ENCODE measurements at places on chromosomes 12 and 14. TPM values are rescaled to one million over a fixed set of nuclear protein-coding genes. Genes with fewer than 3 reads are reported as not detected.

- DNase-seq: peak; percentile 24
Observed at GRCh38 chr14:93044121-93044520, 71.6 kb downstream of the ITPK1 start.

DNA sequence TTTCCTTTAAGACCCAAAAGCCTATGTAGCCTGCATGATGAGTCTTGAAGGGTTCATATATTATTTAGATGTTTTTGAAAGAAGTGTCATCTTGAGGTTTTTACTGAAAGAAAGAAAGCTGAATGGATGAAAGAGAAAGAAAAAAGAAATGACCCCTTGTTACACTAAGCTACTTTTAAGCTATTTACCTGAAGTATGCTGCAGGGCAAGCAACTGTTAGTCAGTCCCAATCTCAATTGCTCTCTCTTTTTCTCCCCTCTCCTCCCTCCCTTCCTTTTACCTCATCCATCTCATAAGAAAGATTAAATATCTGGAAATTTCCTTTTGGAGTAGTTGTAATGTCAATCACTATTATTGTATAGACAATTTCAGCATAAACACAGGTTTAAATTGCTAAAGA lies 512.4 kb downstream of the TMTC2 start:
- DNase-seq: no peak

DNA sequence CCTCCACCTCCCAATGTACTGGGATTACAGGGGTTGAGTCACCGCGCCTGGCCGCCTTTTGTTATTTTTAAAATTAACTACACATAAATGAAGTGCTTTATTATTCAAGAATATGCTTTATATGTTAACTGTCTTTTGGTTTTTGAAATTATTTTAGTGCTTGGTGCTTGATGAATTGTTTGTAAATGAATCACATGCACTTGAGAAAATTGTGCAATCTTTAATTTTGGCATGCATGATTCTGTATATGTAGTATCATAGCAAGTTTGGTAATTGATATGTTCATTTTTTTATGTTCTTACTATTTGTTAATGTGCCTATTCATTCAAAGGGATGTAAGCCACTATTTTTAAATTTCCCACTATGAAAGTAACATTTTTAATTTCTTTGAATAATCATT lies 440.9 kb downstream of the NAV3 start:
- DNase-seq: peak; percentile 23

DNA sequence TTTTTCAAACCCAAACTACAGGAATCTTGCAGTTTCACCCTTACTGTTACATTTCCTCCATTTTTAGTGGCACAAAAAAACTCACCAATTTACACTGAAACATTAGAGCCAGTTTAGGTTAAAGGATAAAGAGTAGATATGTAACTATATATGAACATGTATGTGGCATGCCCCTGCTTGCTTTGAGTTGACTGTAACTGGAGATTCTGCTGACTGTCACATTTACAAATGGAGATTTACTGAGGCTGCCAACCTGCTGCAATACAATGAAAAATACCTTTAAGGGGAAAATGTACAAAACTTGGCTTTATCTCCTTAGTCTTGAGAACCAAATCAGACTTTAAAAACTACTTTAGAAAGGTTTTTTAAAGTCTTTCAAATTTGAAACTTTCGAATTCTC lies 28.3 kb downstream of the STON2 start:
- no peak for DNase-seq

DNA sequence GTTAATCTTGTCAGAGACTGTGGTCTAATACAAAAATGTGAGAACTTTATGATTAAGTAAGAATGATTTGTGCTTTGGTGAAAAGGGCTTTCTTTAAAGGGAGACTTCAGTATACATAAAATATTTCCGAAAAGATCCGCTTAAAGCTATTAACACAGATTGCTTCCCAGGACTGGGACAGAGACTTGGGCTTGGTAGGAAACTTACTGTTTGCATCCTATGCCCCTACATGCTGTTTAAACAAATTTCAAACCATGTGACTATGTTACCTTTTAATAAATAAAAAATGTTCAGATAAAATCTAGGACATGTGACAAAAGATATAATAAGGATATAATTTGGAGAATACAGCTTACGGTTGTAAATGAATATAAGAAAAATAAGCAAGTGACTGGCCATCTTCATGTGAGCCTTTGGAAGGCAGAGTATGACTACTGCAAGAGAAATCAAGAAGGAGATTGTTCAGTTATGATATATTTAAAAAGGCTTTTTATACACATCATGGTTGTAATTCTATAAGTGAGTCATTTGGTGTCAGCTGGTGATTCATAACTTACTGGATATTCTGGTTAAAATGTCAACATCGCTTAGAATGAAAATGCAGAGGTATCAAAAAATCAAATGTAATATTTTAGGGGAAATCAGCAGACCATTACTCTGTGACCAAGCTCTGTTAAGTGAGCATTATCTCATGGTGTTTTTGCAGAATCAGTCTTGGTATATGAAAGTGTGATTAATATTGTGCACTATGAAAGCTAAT lies 234.7 kb upstream of the E2F7 start:
- peak; percentile 79 for DNase-seq

DNA sequence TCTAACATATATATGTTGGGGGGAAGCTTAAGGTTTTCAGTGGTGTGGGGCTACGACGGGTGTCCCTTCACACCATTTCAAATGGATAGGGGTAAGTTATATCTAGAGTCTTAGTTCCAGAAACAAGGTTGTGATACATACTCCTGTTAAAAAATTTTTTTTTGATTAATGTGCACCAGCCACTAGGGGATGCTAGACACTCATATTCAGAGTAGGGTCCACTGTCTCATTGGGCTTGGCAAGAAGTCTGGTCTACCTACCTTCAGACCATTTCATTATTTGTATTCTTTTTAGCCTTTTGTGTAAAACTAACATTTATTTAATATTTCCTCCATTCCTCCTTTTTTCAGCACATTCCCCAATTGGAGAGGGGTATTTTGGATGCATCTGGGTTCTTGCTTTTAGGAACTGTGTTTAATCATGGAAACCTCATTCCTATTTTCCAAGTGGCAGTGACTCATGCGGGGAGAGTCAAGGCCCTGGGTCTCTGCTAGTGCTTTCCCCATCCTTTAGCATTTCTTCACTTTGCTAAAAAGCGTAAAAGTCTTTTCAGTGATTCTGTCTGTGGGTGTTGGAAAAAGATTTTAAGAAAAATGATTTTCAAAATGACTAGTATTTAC lies 33.4 kb downstream of the ANO4 start:
- DNase-seq: peak; percentile 67

GRCh38 chr12:130953771-130954543 lies at the start of gene ADGRD1:
Gene ADGRD1, plus strand, starts transcription at chr12:130953907. Its CDS starts 559 bp downstream, at chr12:130954466.
- peak; percentile 62 for DNase-seq

GRCh38 chr14:106372870-106373652 lies 846.7 kb downstream of the TMEM121 start:
- no peak for DNase-seq

GRCh38 chr14:35285168-35286002 lies 6.8 kb upstream of the PSMA6 start:
- no peak for DNase-seq

DNA sequence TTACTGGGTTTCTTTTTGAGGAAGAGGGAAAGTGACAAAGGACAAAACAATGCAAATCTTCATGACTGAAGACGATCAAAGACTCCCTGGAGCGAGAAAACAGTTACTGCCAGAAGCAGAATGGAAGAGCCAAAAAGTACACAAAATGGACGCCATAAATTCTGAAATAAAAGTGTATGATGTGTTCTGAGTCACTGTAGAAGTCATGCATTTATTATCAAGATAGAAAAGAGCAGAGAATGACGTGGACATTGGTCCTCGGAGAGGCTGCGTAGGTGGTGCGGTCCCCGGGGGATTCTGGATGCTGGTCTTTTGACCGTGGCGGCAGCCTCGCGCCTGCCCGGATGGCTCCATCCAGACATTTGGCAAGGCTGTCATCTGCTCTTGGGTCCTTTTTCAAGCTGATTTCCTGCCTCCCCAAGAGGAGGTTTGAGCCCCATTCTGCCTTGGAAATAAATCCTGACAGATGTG lies 52.8 kb downstream of the C14orf132 start:
- DNase-seq: peak; percentile 43

DNA sequence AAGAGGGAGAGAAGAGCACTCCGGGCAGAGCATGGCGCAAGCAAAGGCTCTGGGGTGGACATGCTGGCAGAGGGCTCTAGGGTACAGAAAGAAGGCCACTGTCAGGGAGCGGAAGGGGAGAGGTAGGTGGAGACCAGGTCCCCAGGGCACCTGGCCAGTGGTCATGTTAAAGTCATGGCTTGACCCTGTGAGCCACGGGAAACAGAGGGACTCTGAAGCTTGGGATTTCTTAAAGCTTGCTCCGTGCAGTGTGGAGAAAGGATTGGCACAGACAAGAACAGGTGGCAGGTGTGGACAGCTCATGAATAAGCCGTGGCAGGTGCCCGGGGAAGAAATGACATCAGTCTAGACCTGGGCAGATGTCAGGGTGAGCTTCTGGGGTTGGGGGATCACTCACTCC lies 413.8 kb downstream of the BCL11B start:
- DNase-seq: no peak

GRCh38 chr12:3881281-3881950 lies 8.2 kb upstream of the PARP11 start:
- no peak for DNase-seq

DNA sequence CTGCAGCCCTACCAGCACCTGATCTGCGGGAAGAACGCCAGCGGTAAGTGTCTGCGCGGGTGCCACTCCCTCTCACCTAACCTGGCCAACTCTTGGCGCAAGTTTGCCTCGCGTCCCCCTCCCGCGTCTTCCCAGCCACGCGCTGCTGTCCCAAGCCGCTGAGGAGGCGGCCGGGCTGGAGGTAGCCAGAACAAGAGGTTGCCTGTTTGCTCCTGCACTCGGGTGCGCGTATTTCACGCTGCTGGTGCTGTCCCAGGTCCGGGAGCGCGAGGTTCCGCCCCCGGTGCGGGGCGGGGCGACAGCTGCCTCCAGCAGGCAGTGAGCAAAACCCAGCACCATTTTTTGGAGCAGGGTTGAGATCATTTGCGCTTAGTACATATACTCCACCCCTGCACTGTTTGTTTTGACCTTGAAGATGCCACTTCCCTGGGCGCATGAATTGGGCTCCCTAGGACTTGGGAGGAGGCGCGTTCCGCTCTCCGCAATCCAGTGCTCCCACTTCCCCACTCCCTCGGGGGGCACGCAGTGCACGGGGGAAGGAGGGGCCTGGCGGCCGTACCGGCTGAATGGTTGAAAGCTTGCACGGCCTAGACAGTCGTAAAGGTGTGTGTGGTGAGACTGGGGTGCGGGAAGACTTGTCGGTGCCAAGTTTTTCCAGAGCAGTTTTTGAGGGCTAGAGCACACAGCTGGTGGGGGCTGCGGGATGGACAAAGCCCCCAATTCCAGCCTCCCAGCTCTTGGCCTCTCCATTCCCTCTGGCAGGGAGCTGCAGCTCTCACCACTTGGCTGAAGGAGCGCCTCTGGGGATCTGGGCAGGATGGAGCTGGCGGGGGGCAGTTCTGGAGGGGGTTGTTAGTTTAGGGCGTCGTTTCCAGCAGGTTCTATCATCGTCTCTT lies 226.9 kb upstream of the CRY1 start:
- DNase-seq: peak; percentile 63

- DNase-seq: no peak
Observed at GRCh38 chr12:103571286-103571685, 15.8 kb upstream of the STAB2 start.

- peak; percentile 10 for DNase-seq
Observed at GRCh38 chr12:53096759-53097158, 708 bp upstream of the IGFBP6 start.

- no peak for DNase-seq
Observed at GRCh38 chr12:48744251-48745008, 27.9 kb upstream of the CCNT1 start.

GRCh38 chr12:80178846-80179245 lies 79.5 kb downstream of the OTOGL start:
- DNase-seq: no peak

- peak; percentile 76 for DNase-seq
Observed at GRCh38 chr14:59360923-59361794, 104.0 kb downstream of the GPR135 start.

- DNase-seq: no peak
Observed at GRCh38 chr12:45522227-45522626, 207.3 kb upstream of the ARID2 start.

DNA sequence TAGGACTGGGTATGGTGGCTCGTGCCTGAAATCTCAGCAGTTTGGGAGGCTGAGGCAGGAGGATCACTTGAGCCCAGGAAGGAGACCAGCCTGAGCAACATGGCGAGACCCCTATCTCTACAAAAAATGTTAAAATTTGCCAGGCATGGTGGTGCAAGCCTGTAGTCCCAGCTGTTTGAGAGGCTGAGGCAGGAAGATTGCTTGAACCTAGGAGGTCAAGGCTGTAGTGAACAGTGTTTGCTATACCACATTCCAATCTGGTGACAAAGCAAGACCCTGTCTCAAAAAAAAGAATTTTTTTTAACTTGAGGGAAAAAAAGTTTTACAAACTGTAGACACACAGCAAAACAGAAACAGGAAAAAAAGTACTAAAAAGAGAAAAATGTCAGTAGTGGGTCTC lies 2.3 kb upstream of the MAP3K9 start:
- no peak for DNase-seq

DNA sequence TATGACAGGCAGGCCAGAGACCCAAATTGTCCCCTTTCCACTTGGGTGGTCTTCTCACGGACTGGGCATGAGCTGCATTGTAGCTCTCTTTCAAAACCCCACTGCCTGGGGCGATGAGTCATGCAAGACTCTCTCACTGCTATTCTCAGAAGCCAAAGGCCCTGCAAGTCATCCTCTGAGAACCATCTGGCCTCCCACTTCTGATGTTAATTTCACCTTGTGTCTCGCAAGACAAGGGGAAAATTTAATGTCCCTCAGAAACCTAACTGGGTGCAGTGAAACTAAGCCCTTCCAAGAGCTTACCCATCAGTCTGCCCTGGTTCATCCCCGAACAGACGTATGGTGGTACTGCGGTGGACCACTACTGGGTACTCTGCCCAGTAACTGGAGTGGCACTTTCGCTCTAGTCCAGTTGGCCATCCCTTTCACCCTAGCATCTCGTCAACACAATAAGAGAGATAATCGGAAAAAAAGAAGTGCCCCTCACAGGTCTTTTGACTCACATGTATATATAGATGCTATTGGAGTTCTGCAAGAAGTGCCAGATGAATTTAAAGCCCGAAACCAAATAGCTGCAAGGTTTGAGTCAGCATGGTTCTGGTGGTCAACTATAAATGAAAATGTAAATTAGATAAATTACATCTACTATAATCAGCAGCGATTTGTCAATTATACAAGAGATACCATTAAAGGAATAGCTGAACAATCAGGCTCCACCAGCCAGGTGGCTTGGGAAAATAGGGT lies 31.3 kb upstream of the LALBA start:
- DNase-seq: peak; percentile 8

GRCh38 chr14:99075061-99075460 lies 196.9 kb downstream of the BCL11B start:
- DNase-seq: no peak

DNA sequence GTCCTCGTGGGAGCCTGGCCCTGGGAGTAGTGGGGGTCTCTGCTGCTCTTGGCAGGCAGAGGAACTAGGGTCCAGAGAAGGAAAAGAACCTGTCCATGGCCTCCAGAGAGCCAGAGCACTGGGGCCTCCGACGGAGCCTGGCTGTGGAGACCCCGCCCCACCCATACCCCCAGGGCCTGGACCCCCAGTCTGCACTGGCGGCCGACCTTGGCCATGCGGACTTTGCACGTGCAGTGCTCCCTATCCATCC lies 1.1 kb downstream of the BEGAIN start:
- DNase-seq: no peak

Gene HEBP1
- 35.3 TPM for total RNA-seq

Gene ARHGEF40
- total RNA-seq: 71.9 TPM

Gene SERPINA3
- 13.6 TPM for total RNA-seq

Gene TTC9
- total RNA-seq: 0.45 TPM

Gene C12orf54
- total RNA-seq: not detected

Gene TGM1
- total RNA-seq: 0.36 TPM

Gene RPL10L
- not detected for total RNA-seq

Gene NRXN3
- 0.18 TPM for total RNA-seq

Gene INHBE
- 0.99 TPM for total RNA-seq

Gene ADCY6
- total RNA-seq: 31.5 TPM

Measured in fibroblast of the aortic adventitia (primary cell).